ENCODE measurements at places on chromosomes 5 and 9.

DNA sequence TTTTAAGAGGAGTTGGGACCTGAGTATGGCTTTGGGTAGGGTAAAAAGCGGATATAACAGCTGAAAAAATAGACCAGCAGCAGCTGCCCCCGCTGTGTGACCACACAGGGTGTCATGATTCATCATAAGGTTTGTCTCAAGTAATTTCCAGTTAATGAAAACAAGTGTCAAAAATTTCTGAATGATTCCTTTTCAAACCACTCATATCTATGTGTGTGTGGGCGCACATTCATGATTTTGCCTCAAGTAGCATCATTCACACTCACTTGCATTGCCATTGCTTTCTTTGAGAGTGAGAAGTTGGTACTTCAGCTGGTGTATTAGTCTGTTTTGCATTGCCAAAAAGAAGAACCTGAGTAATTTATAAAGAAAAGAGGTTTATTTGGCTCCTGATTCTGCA is 12.1 kb upstream of the TNFAIP8 start:
- DNase-seq, result no peak

DNA sequence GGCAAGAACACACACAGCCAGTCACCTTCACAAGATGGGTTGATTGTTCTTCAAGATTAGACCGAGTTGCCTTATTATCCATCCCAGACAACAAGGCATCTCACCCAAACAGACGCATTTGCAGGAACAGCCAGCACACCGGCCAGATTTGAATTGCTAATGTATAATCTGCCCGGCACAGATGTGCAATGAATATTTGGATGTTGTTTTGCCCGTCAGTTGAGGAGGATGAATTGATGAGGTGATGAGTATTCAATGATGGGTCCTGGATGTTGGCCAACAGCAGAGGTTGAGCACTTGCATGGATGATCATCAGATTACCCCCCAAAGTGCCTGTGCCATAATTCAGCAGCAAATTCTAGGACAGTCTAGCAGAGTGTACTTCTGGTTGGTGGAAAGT is 20.1 kb downstream of the ALG2 start:
- DNase-seq, result no peak

GRCh38 chr5:14316471-14316870 is 173.3 kb downstream of the TRIO start:
- DNase-seq, result no peak

DNA sequence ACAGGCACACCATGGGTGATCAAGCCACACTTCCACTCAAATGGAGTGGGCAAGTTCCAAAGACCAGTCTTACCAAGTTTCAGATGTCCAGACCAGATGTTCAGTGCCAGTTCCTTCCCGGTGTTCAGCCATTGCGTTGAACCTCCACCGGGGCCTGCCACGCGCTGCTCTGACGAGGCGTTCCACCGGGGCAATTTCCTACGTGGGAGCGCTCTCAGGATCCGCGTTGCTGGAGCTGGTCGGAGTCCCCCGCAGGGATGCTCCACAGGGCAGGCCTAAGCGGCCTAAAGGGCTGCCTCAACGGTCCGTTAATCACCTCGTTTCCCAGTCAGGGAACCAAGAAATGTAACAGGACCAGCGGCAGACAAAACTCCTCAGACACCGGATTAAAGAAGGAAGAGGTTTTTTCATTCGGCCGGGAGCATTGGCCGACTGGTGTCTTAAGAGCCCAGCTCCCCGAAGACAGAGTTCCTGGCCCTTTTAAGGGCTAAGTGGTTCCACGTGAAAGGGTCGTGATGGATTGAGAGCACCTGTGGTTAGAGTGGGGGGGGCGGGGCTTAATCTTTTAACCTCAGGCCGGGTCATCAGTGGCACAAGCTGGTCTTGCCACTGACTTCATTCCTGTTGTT is 35.7 kb upstream of the PPP1R26 start:
- no peak for DNase-seq

GRCh38 chr5:41071975-41072374 is 833 bp upstream of the MROH2B start:
- DNase-seq, result no peak

- peak; percentile 16 for DNase-seq
Measured at GRCh38 chr5:135140446-135141204, 106.6 kb upstream of the PITX1 start.

DNA sequence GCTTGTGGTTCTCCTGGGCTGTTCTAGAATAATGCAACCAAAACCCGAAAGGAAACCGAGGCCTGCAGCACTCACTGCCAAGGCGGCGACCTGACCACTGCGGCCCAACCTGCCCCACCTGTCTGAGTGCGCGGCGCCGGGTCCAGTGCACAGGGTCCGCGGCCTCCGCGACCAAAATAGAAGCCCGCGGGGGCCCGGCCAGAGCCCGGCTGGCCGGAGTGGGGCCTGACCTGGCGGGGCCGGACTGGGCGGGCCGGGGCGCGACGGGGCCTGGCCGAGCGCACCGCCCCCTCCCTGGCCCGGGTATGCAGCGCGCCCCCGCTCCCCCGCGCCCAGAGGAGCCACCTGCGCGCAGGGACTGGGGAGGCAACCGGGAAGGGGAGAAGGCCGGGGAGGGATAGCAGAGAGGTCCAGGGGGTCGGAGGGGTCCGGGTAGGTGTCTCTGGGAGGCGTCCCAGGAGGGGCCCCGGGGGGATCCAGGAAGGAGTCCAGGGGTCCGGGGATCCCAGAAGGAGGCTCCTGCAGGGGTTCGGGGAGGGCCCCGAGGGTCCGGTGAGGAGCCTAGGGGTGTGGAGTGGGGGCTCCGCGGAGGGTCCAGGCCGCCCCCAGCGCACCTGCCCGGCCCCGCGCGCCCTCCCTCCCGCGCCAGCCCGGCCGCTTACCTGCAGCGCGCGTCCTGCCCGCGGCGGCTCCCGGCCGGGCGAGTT is 503 bp downstream of the SEMA4D start:
- no peak for DNase-seq

- DNase-seq, result no peak
Measured at GRCh38 chr9:130728721-130729120, 35.1 kb downstream of the EXOSC2 start.

DNA sequence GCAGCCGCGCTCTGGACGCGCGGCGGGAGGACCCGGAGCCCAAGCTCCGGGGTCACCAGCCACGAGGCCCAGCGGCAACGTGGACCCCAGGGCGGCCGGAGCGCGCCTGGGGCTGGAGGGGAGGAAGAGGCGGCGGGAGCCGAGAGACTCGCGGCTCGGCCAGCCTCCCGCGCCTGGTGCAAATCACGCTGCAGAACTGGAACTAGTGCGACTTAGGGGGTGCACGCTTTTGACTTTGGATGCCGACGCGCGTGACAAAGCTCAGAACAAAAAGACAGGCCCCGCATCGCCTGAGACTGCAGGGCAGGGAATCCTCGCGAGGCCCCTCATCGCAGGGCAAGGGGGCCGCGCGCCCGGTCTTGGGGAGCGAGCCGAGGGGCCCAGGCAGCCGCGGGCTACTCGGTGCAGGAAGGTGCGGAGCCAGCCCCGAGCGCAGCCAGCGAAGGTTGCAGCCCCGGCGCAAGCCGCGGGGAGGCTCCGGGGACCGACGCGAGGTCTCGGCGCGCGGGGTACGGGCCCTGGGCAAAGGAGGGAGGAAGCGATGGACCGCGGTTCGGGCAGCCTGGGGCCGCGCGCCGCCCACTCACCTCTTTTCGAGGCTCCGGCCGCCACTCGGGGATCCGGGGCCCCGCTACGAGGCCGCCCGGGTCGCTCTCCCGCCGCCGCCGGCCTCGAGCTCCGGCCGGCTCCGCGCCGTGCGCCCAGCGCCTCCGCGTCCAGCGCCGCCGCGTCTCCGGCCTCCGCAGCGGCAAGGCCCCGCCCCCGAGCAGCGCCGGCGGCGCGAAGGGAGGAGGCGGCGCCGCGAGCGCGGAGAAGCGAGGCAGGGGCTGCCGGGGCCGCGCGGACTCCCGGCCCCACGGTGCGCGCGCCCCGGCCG is at the start of gene GOLM1:
Gene GOLM1 (minus strand): TSS at position 735 of the 877 bp plus-strand sequence. CDS start 20,238 bp downstream, outside the sequence.
- DNase-seq, result peak; percentile 37

DNA sequence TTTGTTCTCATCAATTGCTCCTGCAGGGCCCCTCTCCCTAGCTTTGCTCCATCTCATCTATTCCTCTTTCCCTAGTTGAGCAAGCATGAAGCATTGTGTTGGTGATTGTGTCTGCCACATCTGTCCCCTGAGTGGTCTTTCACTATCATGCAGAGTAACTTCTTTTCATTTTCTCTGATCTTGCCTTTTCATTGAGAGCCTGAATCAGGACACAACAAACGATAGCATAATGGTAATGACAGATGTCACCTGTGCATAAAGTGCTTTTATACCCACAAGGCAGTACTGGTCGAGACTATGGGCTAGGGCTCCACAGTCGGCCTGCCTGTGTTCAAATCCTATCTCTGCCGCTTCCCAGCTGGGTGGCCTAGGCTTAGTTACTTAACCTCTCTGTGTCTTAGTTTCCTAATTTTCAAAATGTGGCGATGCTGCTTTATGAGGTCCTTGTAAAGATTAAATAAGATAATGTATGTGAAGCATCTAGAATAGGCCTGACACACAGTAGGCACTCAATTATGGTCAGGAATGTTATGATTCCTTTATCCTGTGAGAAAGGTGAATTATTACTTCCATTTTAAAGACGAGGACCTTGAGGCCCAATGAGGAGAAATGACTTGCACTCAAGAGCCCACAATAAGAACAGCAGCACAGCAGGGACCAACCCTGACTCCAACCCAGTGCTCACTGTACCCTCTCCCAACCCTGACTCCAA is 137.1 kb upstream of the ZNF618 start:
- DNase-seq, result no peak

DNA sequence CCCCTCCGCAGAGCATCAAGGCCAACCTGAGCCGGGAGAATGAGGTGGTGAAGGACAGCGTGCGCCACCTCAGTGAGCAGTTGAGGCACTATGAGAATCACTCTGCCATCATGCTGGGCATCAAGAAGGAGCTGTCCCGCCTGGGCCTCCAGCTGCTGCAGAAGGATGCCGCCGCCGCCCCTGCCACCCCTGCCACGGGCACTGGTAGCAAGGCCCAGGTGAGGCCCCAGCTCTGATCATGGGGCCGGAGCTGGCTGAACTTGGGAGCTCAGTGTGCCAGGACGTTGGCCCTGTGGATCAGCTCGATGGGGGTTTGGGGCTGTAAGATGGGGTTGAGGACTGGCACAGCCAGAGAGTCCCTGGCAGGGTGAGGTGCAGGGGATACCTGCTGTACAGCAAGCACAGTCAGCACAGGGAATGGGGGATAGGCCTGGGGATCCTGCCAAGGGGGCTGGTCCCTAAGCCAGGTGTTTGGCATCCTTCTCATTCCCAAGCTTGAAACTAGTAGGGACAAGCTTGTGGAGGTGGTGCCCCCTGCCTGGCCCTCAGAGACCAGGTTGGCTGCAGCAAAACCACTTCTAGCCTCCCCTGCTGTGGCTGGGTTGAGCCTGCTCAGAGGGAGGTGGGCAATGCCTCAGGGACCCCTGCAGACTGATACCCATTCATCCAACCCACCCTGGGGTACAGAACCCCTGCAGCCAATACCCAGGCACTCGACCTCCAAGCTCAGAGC is 22.5 kb downstream of the OLFML2A start:
- no peak for DNase-seq

DNA sequence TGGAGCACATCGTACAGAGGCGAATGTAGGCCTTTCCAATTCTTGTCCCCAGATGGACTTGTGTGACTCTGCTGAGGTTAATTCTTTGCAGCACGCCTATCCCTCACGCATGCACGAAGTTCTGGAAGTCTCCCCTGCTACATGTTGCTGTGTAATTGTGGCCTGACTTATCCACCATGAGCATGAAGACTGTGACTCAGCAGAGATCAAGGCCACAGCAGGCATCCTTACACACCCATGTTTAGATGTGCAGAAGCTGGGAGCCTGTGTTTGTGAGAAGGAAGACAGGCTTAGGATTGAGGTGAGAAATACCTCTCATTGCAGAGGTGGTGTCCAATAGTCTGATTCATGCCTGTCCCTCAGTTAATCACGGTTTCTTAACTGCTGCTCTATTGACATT is 135.6 kb downstream of the ICE1 start:
- DNase-seq, result no peak

DNA sequence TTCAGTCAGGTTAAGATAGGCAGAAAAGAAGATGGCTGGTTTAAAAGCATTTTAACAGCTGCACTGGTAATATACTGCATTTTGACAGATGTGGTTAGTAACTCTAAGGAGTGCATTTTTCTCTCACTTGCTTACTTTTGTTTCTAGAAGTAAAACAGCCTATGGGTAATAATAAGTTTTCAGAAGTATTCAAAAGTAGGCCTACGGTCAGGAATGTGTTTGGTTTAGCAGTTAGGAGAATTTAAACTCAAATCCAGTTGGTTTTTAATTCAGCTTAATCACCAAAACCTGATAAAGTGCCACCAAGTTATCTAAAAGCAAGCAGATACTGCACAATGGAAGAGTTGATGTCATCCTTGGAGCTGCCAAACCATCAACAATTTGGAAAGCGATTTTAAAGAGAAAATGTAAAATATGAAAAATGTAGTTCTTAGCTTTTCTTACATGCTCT is 160.3 kb downstream of the ARSB start:
- no peak for DNase-seq

GRCh38 chr9:127838375-127839078 is 15.9 kb downstream of the ENG start:
- no peak for DNase-seq

- no peak for DNase-seq
Measured at GRCh38 chr5:29853711-29854220, 1339.7 kb upstream of the CDH6 start.

- no peak for DNase-seq
Measured at GRCh38 chr5:87570366-87570765, 157.6 kb upstream of the CCNH start.

GRCh38 chr5:172274951-172275753 is 8.4 kb downstream of the UBTD2 start:
- DNase-seq, result peak; percentile 42

GRCh38 chr5:168270476-168270875 is 21.0 kb upstream of the WWC1 start:
- DNase-seq, result no peak

- DNase-seq, result no peak
Measured at GRCh38 chr9:136572828-136573625, 27.2 kb upstream of the NOTCH1 start.

GRCh38 chr9:35287987-35288632 is 126.3 kb downstream of the UNC13B start:
- no peak for DNase-seq

GRCh38 chr9:72586388-72587130 is 65.2 kb downstream of the TMC1 start:
- DNase-seq, result no peak

DNA sequence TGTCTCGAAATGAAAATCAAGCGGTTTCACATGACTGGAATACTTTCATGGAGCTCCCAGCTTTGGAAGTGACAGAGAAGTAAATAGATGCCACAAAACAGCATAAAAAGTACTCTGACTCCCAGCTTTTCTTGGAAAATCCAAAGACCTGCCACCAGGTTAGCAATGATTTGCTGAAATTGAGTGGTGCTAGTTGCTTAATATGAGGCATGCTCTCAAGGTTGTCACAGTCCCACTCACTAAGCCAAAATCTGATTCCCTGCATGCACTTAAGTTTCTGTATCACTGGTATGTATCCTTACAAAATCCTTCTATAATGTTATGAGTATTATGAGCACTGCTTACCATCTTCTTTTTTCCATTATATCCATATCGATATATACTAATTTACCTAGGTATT is 13.0 kb upstream of the SH3RF2 start:
- no peak for DNase-seq

DNA sequence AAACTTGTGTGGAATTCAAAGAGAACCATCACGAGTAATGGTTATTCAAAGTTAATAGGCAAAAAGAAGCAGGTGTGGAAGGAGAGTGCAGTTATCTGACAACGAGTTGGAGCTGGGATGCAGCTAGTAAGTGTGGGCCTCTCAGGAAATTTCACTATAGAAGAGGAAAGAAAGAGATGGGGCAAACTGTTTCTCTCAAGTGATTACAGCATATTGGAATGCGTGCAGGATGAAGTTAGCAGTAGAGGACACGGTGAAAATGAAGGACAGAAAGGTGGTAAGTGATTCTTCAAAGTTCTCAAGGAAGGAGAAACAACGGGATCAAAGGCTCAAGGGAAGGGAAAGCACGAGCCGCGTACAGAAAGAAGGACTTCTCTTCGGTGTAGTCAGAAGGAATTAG is 84.0 kb downstream of the ADAMTS12 start:
- DNase-seq, result no peak

Measured in activated CD4-positive, CD25-positive, alpha-beta regulatory T cell treated with anti-CD3 and anti-CD28 coated beads, Interleukin-2, amount 50 U/mL, for 72 hours (primary cell).